Hematopoietic multipotent progenitor cell treated with erythropoietin and hydrocortisone succinate and interleukin-3 and kit ligand, for 4 days (in vitro differentiated cells): ENCODE measurements at places on chromosomes 12 and 14.

- no peak for DNase-seq
Observed at GRCh38 chr12:2231011-2231595, 178.3 kb downstream of the CACNA1C start.

DNA sequence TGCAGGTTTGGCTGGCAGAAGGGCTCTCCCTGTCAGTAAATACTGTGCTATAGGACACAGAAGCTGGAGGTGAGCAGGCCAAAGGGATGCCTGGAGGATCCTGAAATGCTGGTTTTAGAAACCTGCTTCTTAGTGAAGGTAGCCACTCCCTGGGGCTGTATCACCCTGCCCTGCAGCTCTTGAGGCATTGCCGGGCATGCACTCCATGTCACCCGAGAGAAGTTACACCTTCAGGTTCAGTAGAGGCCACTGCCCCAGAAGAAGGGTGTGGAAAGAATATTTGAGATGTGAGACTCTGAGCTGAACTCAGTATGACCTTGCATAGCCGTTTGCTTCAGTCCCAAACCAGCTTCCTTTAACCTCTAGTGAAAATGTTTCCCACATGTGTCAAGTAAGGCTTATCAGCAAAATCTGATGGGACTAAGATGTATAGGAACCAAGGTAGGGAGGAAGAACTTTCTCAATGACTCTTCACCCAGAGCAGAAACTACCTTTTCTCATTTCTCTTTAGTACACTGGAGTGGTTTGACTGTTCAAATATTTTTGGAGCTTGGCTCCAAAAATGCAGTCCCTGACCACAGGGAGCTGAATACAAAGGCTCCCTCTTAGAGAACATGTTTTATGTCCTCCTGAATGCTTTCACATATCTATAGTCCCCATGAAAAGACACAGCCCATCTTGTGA lies 164.5 kb upstream of the DYRK2 start:
- DNase-seq: no peak

GRCh38 chr12:569803-570434 lies 93.3 kb downstream of the NINJ2 start:
- peak; percentile 92 for DNase-seq

DNA sequence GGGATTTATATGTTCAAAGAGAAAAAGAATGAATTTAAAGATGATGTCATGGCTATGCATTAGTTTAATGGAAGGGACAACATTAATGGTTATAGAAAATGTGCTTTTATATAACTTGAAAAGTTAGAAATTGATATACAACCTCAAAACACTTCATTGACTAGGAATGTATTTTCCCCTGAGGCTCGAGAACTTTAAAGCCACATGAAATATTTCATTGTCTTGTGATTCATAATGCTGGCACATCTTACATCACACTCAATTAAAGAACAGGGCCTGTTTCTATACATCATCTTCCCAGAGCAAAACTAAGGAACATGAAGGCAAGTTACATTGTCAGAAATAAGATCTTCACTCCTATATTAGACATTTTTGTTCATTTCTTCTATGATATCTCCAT lies 35.2 kb upstream of the PAWR start:
- DNase-seq: no peak

- no peak for DNase-seq
Observed at GRCh38 chr12:57800965-57801364, 17.6 kb downstream of the AVIL start.
